AG08396 (cell line): ENCODE measurements at places on chromosomes 2 and 18.

- DNase-seq = no peak
Measured at GRCh38 chr2:44722026-44722625, 219.4 kb upstream of the SIX3 start.

DNA sequence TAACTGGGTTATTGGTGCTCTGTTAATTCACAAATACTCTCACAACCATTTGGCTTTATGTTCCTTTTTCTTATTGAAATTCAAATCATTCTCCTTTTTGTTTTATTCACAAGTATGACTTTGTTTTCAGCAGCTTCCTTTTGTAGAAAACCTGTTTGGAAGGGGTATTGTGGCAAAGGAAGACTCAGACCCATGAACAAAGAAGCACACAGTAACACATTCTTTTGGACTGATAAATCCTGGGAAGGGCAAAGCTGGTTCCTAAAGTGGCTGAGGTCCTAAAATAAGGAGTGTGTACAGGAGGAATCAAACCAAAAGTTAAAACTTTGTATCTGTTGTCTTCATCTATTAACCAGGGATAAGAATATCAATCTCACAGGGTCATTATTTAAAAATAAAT lies 374.7 kb upstream of the FIGN start:
- no peak for DNase-seq

- DNase-seq = no peak
Measured at GRCh38 chr2:139876321-139876720, 1096.1 kb upstream of the NXPH2 start.

- DNase-seq = no peak
Measured at GRCh38 chr2:3777966-3778365, 74.6 kb downstream of the DCDC2C start.

GRCh38 chr2:182852801-182853200 lies 13.6 kb downstream of the FRZB start:
- DNase-seq = no peak

DNA sequence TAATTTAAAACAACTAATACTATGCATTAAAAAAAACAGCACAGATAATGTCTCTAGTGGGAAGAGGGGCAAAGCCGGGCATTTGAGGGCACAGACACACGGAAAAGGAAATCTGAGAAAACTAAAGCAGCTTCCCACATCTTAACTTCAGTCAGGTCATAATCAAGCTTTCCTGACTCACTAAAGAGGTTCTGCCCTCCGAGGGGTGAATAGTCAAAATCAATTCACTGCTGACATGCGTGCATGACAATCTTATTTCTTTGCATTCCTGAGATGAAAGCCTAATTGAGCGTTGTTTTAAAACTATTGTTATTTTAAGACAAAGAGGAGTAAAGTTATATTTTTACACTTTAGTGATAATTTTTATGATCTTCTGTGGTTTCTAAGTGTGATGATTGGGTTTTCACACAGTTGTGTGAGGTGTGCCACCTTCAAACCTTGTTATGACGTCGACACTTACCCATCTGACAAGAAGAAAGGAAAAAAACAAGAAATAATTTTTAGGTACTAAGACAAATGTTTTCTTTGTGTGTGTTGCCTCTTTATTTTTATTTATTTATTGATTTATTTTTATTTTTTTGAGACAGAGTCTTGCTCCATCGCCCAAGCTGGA lies 90.9 kb downstream of the GATA6 start:
- DNase-seq = no peak

GRCh38 chr2:66661253-66662173 lies 226.6 kb downstream of the MEIS1 start:
- no peak for DNase-seq

GRCh38 chr2:228507231-228507824 lies 325.8 kb upstream of the SPHKAP start:
- no peak for DNase-seq

DNA sequence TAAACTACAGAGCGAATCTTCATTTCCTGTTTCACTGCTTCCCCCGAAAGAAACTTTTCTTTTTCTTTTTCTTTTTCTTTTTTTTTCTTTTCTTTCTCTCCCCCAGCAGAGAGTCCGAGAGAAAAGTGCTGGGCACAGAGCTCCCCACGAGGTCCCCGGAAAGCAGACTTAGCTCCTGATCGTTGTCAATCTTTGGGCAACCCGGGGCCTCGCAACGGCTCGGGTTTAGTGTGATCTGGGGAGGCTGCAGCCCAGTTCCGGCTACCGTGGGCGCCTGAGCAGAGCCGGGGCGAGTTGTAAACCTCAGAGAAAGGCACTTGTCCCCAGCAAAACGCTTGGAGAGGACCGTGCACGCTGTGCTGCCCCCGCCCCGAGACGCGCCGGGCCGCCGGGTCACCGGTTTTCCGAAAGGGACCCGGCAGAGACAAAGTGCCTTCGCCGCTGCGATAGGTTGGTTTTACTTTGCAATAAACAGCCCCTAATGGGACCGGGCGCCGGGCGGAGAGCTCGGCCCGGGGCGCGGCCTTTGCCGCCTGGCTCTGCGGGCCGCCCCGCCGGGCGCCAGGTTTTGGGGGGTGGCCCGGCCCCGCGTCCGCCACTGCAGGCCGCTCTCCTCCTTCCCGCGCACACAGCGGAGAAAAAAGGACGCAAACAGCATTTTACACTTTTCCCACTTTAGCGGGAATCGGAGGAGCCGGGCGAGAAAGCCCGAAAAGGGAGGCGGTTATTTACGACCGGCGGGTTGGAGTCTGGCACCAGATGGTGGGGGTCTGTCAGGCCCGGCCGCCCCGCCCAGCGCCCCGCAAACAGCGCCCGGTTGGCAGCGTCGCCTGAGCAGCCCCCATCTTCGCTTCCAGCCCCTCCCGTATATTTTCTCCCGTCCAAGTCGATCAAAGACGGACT lies 136.0 kb downstream of the INSIG2 start:
- no peak for DNase-seq

- DNase-seq = no peak
Measured at GRCh38 chr2:201759567-201759966, 21.2 kb downstream of the ALS2 start.
